ENCODE measurements at places on chromosomes 16 and 17.

DNA sequence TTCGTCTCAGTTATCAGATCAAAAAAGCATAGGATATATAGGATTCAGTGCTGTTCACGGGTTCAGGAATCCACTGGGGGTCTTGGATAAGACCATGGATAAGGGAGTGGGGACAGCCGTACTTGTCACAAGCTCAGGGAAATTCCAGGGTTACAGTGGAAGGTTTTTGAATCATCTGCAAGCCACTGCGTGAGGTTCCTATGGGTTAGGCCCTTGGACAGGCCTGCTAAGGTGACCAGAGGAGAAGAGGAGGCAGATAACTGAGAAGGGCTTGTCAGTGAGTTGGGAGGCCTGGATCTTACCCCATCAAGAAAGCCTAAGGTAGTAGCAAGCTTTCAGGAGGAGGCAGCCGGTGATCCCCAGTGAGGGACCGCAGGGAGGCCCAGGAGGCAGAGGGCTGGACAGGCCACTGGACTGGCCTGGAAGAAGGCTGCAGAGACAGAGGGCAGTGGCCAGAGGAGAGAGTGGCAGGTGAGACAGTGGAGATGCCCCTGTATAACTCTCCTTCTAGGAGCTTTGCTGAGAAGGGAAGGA lies 27.3 kb downstream of the NGFR start:
- DNase-seq: no peak

DNA sequence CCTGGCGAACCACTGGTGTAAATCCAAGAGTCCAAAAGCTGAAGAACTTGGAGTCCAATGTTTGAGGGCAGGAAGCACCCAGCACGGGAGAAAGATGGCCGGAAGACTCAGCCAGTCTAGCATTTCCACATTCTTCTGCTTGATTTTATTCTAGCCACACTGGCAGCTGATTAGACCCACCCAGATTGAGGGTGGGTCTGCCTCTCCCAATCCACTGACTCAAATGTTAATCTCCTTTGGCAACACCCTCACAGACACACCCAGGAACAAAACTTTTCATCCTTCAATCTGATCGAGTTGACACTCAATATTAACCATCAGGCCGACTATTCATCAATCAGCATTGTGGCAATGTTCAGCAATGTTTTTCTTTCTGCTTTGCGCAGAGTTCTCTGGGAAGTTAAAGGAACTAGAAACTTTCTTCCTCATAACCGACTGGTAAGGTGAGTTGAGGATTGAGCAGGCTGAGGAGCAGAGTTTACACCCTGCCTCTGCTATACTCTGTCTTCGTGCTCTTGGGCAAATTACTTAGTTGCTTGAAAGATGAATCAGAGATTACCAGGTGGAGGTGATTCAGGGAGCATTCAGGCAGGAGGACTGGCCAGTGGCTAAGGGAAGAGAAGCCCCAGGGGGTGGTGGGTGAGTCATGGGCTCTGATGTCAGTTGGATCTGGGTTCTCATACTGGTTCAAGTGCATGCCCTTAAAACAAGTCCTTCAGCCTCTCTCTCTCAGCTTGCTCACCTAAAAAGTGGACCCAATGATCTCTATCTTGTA lies 28.2 kb upstream of the BRD7 start:
- DNase-seq: no peak

- no peak for DNase-seq
These were observed 29.4 kb downstream of the IRF8 start for GRCh38 chr16:85928401-85928820.

DNA sequence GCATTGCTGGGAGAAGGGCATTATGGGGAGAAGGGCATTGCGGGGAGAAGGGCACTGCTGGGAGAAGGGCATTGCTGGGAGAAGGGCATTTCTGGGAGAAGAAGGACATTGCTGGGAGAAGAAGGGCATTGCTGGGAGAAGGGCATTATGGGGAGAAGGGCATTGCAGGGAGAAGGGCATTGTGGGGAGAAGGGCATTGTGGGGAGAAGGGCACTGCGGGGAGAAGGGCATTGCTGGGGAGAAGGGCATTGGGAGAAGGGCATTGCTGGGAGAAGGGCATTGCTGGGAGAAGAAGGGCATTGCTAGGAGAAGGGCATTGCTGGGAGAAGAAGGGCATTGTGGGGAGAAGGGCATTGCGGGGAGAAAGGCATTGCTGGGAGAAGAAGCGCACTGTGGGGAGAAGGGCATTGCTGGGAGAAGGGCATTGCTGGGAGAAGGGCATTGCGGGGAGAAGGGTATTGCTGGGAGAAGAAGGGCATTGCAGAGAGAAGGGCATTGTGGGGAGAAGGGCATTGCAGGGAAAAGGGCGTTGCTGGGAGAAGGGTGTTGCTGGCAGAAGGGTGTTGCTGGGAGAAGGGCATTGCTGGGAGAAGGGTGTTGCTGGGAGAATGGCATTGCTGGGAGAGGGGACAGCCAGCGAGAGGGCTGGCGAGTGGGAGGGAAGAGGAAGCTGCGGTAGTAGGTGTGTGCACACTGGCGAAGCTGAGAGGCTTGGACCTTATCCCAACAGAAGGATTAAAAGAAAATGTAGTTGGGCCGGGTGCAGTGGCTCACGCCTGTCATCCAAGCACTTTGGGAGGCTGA lies 4.6 kb upstream of the PYDC1 start:
- no peak for DNase-seq

DNA sequence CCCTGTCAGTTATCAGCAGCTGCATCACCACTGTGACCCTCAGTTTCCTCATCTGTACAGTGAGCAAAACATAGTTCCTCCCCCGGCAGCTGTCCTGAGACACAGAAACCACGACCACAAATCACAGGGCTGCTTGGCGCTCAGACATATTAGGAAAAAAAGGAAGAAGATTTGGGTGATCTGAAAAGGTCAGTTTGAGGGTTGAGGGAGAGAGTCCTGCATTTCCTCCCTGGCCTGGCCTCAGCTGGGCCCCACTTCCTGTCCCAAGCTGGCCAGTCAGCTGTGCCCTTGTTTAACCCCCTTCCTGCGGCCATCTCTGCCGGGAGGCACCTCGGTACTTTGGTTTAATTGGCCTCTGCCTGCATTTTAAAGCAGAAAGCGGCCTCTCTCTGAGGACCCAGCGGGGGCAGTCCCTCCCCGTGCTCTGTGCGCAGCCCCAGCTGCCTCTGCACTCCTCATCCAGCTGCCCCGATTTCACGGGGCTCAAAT lies 24.0 kb upstream of the CIBAR2 start:
- DNase-seq: no peak

- peak; percentile 36 for DNase-seq
These were observed 4.1 kb downstream of the SMTNL2 start for GRCh38 chr17:4588391-4588790.

DNA sequence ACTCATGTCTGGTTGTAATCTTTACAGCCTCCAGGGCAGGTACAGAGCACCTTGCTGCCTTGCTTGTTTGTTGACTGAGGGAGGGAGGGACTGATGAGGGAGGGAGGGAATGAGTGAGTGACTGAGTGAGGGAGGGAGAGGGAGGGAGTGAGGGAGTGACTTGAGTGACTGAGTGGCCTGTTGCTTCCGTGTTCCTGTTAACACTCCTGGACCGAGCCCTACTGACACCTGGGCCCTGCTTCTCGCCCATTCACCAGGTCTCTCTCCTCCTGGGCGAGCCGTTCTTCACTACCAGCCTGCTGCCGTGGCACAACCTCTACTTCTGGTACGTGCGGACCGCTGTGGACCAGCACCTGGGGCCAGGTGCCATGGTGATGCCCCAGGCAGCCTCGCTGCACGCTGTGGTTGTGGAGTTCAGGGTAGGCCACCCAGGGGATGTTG lies 41.2 kb downstream of the PRMT7 start:
- DNase-seq: no peak

GRCh38 chr16:85821390-85822135 lies 22.1 kb downstream of the COX4I1 start:
- peak; percentile 78 for DNase-seq

All from BE2C (cell line).